ENCODE measurements at places on chromosomes 7 and 10. TPM values are rescaled to one million over a fixed set of nuclear protein-coding genes. Genes with fewer than 3 reads are reported as not detected.

DNA sequence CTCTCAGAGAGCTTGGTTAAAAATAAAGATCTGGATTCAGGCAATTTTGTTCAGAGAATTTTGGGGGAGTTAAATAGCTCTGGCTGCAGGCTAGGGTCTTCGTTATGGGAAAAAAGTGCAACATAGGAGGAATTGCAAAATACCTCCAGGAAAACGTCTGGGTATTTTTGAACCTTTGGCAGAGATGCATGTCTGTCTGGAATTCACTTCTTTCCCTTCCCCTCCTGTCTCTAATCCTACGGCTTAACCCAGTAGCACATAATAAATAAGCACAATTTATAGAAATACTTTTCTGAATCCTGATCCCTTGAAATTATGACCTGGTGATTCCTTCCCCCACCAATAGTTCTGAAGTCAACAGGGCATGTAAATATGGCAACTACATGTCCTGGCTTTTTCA, 19.3 kb upstream of the NUP205 start:
- no peak for DNase-seq
- no peaks in the 10 kb centered on the region for H3K4me1 ChIP-seq
- H3K27ac ChIP-seq = no peak overlapping the region
- no peaks in the 10 kb centered on the region for H3K36me3 ChIP-seq
- H3K27me3 ChIP-seq = peaks cover 5% of the 10 kb centered on the region

DNA sequence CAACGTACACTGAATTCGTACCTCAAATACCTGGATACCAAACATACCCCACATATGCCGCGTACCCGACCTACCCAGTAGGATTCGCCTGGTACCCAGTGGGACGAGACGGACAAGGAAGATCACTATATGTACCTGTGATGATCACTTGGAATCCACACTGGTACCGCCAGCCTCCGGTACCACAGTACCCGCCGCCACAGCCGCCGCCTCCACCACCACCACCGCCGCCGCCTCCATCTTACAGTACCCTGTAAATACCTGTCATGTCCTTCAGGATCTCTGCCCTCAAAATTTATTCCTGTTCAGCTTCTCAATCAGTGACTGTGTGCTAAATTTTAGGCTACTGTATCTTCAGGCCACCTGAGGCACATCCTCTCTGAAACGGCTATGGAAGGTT, 9.5 kb upstream of the SGCE start:
- H3K27ac ChIP-seq = no peak overlapping the region
- H3K36me3 ChIP-seq = peaks cover 15% of the 10 kb centered on the region
- H3K4me3 ChIP-seq = no peak overlapping the region
- H3K4me1 ChIP-seq = no peaks in the 10 kb centered on the region

GRCh38 chr10:103841519-103841918, 13.9 kb downstream of the SH3PXD2A start:
- DNase-seq = no peak
- no peaks in the 10 kb centered on the region for H3K36me3 ChIP-seq
- no peaks in the 10 kb centered on the region for H3K27me3 ChIP-seq

DNA sequence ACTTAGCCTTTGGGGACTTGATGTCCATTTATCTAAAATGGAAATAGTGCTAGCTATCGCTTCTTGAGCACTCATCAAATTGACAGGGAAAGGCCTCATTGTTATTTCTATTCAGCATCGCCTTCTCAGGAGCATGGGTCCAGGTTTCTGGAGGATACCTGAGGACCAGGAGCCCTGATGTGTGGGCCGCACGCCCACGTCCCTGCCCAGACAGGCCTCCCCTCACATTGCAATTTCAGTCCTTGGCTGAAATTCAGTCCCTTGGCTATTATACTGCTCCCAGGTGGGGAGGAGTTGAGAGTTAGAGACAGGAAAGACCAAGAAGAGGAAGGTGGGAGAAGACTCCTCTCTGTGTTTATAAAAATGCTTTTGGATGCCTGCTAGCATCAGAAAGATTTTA, 38.9 kb downstream of the GPRIN2 start:
- H3K4me3 ChIP-seq = no peak overlapping the region
- H3K4me1 ChIP-seq = peaks cover 45% of the 10 kb centered on the region

Gene COPS6
- 111 TPM for total RNA-seq
